ENCODE measurements at places on chromosomes 2 and 18.

- no peak for DNase-seq
Observed at GRCh38 chr2:8472545-8473323, 209.1 kb upstream of the ID2 start.

- DNase-seq, result no peak
Observed at GRCh38 chr2:174691201-174691779, 73.0 kb downstream of the CHRNA1 start.

DNA sequence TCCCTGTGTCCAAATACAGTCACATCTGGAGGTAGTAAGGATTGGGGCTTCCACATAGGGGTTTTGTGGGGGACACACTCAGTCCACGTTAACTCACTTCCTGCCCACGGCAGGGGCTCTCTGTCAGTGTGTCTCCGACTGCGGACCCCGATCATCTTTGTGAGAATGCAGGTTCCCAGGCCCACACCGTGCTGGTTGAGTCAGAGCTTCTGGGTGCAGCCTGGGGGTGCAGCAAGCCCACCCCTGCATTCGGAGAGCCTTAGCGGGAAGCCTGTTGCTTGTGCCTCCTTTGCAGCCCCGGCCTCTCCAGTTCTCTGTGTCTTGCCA is 28.0 kb downstream of the HPCAL1 start:
- DNase-seq, result no peak

DNA sequence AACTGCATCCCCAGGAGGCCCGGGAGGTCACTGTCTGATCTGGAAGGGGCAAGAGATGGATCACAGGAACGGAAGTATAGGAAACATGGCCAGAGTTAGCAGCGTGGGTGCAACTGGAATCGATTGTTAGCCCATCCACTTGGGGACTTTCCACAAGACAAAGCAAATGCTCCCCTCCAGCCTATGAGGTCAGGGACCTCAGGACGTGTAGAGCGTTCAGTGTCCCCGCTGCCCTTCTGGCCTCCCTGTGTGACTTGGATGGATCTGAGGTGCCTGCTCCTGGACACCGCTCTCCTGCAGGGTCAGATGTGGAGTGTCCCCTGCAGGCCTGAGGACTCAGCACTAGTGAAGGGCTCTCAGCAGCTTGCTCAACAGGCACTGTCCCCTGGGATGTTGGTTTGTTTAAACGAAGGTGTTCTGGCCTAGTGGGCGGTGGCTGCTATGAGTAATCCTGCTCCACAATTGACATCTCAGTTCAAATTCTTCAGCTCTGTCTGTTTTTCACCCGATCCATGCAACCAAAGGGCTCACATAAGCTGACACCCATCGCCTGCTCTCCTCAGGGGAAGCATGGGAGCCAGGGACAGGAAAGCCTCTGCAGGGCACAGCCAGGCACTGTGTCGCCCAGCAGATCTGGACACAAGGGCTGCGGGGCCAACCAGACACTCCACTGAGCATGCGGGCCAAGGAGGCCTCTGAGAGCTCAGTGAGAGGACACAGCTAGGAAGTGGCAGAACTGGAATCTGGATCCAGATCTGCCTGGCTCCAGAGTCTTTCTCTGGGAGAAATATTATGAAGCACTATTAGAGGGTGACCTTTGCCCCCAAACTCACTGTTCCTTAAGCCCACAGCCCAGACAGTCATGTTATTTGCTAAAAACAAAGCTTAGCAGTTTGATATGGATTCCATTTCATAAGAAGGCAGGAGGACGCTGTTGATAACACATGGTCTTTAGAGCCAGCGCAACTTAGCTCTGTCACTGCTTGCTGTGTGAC is 78.5 kb downstream of the RHOB start:
- DNase-seq, result no peak

- no peak for DNase-seq
Observed at GRCh38 chr2:105034170-105034569, 3.7 kb upstream of the MRPS9 start.

GRCh38 chr2:228767196-228767595 is 503.9 kb downstream of the PID1 start:
- DNase-seq, result no peak

DNA sequence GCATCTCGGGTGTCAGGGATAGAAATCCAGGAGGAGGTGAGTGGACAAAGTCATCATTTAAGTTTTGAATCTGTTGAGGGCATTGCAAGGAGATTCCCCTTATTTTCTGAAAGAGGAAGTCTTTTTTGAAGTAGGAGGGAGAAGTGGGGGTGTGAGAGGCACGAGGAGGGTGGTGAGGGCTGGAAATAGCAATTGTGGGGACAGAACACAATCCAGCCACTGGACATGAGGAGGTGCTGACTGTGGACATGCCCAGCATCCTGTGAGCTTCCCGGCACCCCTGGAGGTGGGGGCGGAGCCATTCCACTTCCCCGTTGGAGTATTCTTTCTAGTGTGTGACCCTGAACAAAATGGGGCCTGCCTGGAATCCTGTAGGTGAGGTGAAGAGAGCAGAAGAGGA is 310.7 kb upstream of the EPAS1 start:
- no peak for DNase-seq

DNA sequence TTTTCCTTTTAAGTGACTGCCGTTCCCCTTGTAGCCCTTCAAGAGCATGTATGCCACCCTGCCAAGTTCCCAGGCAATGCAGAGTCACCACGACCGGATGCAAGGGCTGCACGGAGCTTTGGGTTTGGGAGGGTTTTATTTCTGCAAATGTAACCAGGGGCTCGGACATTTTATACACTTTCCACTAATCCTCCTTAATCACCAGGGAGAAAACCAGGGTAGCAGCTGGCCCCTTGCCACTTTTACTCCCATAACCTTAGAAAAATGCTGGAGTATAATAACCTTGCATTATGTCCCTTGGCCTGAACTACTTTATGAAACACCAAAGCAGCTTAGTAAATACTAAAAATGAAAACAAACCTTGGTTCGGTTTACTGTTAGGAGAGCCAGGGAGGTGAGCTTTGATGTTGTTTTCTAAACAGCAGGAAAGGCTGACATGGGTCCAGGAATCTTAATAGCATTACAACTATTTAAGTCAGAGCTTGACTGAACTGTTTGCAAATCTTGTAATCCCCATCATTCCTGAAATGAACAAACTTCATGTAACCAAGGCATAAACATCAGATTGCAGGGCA is 152.8 kb upstream of the RIOK3 start:
- DNase-seq, result no peak

- no peak for DNase-seq
Observed at GRCh38 chr2:36356990-36357846, 1.6 kb downstream of the CRIM1 start.

DNA sequence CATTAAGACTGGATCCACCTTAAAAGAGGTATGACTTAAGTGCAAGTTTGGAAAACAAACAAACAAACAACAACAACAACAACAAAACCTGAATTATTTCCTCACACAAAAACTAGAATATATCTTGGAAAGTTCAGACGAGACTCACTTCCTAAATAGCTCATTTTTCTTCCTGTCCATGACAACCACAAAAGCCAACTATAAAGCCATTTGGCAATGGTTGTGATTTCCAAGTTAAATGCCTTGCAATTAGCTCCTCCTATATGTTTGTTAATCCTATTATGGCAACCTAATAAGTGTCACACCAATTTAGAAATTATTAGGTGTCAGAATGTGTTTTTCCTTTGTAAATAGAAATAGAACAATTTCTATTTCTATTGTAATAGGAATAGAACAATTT is 91.6 kb upstream of the ARL5A start:
- no peak for DNase-seq

DNA sequence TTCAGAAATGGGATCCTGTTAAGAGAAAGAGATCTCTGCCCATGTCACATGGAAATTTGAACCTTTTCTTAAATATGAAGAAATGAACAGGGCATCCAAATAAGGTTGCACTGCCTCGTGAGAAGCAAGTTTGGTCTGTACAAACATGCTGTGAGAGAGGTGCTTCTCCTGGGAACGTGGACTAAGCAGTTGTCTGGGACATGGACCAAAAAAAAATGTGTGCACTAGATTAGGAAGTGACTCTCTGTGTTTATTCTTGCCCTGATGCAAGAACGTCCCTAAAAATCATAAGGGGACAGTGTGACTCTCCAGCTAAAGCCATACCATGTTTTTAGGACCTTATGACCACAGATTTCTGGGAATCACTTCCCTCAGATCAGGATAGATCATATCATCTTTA is 23.7 kb upstream of the GCG start:
- DNase-seq, result no peak

- DNase-seq, result no peak
Observed at GRCh38 chr2:26268213-26268612, 23.5 kb downstream of the HADHB start.

DNA sequence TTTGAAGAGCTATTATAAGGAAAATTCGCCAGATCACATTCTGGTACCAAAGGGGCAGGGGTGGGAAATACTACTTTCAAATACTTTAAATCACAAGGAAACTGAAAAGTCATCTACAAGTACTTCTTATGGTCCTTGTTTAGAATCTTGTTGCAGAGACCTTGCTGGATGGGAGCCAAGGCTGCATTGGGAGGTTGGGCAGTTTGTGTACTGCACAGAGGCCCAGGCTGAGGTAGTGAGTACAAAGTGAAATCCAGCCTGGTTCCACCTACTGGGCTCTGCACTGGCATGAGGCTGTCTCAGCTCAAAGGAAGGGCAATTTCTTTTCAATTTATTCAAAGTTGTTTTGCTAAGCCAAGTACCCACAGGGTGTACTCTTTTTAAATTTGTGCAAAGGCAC is 140.3 kb upstream of the DLX2 start:
- DNase-seq, result no peak

- DNase-seq, result no peak
Observed at GRCh38 chr2:54560146-54560881, 104.2 kb downstream of the SPTBN1 start.

GRCh38 chr2:210503001-210503623 is 26.6 kb upstream of the LANCL1 start:
- DNase-seq, result peak; percentile 75

All from NCI-H1694 treated with DMSO at 0.1 percent for 48 hours (cell line).